Eye (tissue), 1 donor: ENCODE measurements at places on chromosomes 4 and X.

DNA sequence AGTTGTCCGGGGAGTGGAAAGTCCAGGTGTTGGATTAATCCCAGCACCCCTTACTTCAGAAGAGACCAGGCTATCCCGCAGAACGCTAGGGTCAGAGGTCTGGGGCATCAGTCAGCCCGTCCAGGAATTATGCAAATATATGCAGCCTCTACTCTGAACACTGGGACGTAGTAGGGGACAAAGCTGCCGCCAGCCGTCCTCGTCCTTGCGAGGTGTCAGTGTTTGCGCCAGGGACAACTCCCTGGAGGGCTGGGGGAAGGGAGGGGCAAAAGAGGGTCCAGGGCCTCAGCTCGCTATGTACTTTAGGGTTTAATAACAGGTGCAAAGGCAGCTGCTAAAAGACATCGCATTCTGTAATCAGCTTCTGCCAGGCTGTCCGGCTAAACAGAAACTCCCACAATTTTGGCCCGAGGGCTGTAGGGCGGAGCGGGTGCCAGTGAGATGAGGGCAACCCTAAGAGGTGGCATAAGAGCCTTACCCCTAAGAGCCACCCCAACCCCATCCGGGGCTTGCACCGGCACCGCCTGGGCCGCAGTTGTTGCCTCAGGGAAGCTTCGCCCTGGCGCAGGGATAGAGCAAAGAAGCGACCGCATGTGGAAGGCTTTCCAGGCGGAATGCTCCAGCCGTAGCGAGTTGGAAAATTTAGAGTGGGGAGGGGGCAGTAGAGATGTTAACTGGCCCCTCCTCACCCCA is 8.4 kb downstream of the HAND2 start:
- DNase-seq, result no peak

GRCh38 chr4:117968606-117969005 is 65.7 kb upstream of the NDST3 start:
- DNase-seq, result peak; percentile 9

DNA sequence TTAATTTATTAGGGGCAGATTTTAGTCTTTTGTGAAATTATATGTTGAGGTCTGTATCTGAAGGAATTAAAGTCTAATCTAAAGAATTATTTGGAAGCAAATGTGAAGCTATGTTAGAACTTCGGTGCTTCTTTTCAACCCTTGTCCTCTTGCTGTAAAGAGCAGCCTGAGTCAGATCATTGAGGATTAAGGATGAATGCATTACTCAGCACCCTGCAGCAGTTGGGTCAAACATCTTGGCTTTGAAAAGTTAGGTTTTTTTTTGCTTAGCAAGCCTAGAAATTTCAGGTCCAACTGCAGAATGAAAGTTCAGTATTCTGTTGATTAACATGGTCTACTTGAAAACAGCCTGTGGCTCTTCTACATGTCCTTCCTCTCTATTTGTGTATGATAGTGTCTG is 57.6 kb downstream of the SLC4A4 start:
- no peak for DNase-seq

- no peak for DNase-seq
Measured at GRCh38 chrX:48531358-48531959, 8.1 kb upstream of the TBC1D25 start.

DNA sequence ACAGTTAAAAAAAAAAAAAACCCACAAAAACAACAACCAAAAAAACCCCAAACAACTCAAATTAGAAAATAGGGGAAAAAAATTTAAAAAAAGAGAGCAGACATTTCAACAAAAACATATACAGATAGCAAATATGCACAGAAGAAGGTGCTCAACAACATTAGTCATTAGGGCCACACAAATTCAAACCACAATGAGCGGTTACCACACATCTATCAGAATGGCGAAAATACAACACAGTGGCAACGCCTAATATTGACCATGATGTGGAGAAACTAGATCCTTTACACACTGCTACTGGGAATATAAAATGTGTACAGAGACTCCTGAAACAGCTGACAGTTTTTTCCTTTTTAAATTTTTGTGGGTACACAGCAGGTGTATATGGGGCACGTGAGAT is 19.4 kb downstream of the LYAR start:
- DNase-seq, result no peak

DNA sequence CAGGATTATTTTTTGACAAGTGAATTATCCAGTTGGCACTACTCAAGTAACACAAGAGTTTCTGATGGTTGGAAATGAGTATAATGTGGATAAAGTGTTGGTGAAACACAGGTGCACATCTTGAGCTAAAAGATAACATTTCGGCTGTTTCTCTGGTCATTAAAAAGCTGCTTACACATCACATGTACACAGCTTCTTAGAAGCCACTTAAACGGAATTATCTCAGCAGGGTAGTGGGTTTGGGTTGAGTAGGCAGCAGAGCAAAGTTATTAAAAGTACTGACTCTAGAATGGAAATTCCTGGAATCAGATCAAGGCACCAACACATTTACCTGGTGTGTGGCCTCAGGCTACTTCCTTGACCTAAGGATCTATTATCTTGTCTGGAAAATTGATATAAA is 55.4 kb upstream of the RASSF6 start:
- DNase-seq, result no peak

DNA sequence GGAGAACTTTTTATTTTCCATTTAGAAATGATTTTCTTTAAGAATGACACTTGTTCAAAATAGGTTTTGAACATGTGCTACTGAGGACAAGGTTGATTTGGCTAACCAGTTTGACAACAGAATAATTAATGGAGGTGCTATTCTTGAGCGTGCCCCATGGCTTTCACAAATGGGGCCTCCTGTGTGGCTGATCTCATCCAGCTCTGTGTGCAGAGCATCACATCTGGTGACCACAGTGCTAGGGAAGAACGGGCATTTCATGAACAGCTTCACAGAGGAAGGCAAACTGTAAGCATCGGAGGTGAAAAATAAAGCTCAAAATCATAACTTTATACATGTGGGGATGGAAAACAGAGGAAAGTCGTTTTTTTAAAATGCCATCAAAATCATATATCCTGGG is 148.6 kb downstream of the SOWAHB start:
- no peak for DNase-seq

DNA sequence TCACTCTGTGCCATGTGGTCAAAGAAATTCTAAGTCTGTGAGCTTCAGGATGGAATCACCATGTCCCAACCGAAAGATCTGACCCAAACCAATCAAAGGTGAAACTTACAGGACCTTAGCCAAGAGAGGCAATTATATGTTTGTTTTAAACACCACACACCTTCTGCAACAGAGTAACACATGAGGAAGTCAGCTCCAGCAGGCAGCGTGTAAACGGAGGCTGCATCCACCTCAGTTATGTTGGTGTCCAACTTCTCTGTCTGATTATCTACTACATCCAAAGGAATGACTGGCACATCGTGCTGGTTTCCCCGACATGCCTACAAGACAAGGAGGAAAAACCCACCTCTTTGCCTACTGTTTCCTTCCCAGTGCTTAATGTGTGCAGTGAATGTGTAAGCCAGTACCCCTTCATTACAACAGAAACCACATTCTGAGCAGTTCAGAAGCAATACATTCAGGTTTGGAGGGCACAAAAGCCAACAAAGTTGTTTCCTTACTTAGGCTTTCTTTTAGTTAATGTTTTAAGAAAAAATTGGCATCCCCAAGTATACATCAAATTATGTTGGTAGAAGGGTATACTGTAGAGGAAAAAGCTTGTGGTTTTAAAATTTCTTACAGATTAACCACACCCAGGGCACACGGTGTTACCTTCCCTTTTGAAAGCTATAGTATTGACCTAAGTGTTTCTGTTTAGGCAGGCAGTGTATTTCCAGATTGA is 12.4 kb downstream of the CASP6 start:
- DNase-seq, result no peak

GRCh38 chr4:173181848-173182247 is 13.2 kb downstream of the GALNT7 start:
- DNase-seq, result no peak

DNA sequence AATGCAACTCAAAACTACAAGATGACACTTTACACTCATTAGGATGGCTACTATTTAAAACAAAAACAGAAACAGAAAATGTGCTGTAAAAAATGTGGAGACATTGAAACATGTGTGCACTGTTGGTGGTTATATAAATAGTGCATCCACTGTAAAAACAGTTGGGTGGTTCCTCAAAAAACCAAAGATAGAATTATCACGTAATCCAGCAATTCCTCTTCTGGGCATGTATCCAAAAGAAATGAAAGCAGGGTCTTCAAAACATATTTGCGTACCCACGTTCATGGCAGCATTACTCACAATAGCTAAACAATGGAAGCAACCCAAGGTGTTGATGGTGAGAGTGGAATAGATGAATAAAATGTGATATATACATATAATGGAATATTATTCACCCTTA is 967.2 kb downstream of the TRAM1L1 start:
- DNase-seq, result no peak

GRCh38 chr4:86108137-86108536 is 251.7 kb downstream of the MAPK10 start:
- DNase-seq, result no peak

DNA sequence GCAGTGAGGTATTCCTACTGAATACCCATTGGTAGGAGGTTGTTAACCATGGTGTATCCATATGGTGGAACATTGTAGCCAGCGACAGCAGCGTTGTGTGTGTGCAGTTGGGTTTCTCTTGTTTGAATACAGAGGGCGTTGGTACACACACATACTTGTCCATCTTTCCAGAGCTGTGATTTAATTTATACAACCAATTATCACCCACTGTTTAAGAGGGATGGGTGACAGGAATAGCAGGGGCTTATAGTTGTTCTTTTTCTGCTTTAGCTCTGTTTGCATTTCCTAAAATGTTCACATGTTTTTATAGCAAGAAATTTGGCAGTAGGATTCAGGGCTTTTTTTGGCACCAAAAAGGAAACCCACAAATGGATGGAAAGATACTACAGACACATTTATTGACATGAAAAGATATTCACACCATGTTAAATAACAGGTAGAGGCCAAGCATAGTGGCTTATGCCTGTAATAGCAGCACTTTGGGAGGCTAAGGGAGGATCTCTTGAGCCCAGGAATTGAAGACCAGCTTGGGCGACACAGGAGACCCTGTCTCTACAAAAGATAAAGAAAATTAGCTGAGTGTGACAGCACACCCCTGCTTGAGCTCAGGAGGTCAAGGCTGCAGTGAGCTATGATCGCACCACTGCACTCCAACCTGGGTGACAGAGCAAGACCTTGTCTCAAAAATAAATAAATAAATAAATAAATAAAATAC is 60.6 kb downstream of the TNIP2 start:
- no peak for DNase-seq

- DNase-seq, result peak; percentile 23
Measured at GRCh38 chr4:121139533-121140222, 24.4 kb downstream of the TNIP3 start.

DNA sequence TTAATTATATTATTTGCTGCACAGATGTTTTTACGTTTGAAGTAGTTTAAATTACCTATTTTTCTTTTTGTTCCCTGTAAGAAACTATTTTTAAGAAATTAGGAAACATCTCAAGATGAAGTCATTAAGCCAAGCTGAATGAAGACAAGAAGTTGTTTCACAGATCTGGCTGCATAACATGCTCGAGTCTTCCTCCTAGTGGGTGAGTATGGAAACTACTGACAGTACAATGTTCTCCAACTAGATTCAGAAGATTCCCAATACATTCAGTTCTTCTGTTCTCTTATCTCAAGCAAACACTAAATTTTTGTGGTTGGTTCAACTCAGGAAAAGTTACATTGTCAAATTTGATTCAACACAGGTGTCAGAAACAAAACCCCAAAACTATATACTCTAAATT is 256.8 kb upstream of the VCX start:
- DNase-seq, result peak; percentile 49

DNA sequence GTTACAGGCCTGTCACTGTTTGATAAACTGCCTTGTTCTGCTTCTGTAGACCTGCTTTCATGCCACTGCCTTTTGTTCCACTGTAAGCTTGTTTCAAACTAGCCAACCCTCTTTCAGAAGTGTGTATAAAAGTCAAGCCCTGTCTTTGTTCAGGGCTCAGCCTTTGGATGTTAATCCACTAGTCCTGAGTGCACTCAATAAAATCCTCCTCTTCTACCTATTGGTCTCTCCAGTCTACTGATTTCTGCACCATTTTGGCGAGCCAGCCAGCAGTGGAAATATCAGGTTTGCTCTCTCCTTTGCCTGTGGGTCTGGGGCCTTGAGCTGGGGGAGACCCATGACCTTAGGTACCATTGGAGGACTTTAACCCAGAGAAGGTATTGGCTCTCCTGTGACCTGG is 901.6 kb upstream of the NDST4 start:
- no peak for DNase-seq

DNA sequence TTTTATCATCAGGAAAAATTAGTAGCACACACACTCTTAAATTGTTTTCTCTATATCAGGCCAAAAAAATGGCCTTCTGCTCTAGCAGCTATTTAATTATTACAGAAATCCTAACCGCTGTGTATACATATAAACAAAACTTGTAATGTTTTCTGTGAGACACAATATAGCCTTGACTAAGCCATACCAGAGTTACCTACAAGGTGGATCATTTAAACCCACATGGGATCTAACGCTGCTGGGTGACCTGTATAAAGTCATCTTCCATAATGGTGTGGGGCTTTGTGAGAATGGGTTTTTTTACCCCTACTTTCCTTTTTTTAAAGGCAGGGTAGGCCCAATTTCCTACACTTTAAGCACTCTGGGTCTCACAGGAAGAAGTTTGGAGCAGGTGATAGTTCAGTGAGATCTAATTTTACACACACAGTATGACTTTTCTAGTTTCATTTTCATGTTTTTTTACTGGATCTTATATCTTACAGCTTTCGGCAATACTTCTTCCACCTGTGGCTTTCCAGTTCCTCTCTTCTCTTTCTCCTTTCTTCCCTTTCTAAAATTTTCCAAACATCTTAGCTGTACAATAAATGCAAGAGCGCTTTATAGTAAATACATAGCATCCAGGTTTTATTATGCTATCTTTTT is 66.9 kb upstream of the MMAA start:
- DNase-seq, result no peak

- DNase-seq, result no peak
Measured at GRCh38 chr4:176981551-176981950, 188.8 kb upstream of the VEGFC start.

DNA sequence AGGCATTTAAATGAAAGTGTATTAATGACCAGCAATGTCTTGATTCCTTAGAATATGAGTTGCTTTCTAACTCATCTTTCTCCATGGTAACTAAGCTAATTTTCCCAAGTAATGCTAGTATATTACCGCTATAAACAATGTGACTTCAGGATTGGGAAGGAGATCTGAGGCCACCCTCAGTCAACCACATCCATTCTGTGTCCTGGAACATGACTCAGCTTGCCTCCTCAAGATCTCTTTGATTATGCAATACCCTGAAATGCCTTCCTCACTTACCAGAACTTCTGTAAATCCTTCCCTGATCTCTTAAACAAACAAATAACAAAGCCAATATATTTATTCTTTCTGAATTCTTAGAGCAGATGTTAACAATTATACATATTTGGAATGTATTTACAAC is 1495.5 kb downstream of the PCDH18 start:
- no peak for DNase-seq
